RPMI7951 (cell line): ENCODE measurements at places on chromosomes 7 and 10. TPM values are rescaled to one million over a fixed set of nuclear protein-coding genes. Genes with fewer than 3 reads are reported as not detected.

GRCh38 chr10:124688386-124688785 is 55.8 kb downstream of the FAM53B start:
- DNase-seq: no peak

GRCh38 chr10:27345455-27345920 is 104.9 kb upstream of the ACBD5 start:
- no peak for DNase-seq

DNA sequence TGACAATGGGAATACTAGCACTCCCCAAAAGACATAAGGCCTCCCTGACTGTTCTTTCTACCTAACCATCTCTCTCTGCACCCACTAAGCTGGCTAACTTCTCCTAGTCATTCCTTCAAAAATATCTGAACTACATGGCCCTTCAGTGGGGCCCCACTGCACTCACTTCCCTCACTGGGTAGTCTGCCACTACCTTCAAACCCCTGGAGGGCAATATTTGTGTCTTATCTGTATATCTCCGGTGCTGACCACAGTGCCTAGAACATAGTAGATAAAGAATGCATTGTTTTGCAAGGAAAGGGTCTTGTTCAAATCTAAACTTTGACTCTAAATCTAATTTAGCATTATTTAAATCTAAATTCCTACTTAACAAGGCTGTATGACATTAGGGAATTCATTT is 44.3 kb downstream of the CACUL1 start:
- peak; percentile 36 for DNase-seq

DNA sequence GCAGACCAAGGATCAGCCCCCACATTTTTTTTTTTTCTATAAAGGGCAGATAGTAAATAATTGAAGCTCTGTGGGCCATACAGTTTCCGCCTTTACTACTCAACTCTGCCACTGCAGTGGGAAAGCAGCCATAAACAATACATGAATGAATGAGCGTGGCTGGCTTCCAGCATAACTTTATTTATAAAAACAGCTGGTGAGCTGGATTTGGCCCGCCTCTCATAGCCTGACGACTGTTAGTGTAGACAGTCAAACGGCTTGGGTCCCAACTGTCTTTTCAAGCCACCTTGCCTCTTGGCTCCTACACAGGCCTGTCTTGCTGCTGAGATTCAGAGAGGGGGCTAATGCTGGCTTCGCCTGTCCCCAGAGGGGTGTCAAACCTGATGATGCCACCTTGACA is 169.8 kb upstream of the GPR26 start:
- DNase-seq: no peak

- DNase-seq: no peak
Measured at GRCh38 chr10:114711176-114711868, 53.2 kb upstream of the ABLIM1 start.

GRCh38 chr7:29915481-29916215 is 74.0 kb downstream of the SCRN1 start:
- no peak for DNase-seq

DNA sequence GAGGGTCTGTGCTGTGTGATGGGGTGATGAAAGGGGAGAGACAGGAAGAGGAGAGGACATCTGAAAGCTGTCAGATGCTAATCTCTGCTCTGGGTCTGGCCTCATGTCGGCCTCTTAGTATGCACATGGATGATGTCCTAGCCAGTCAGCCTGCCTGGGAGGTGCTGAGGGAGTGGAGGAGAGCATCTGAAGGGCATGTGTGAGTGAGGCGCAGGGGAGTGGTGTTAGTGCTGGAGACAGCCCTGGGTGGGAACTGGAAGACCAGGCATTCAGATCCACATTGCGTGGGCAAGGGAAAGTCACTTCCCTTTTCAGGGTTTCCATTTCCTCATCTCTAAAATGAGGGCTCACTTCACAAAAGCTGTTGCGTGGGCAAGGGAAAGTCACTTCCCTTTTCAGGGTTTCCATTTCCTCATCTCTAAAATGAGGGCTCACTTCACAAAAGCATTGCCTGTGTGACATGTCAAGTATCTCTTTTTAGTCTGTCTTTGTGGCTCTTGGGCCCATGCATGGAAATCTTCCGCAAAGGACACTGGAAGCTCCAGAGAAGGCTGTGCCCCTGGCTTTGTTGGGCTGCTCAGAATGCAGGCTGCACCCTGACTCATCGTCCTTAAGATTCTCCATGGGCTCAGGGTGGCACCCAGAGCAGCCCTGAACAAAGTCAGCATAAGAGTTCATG is 10.0 kb downstream of the SFTPD start:
- no peak for DNase-seq

DNA sequence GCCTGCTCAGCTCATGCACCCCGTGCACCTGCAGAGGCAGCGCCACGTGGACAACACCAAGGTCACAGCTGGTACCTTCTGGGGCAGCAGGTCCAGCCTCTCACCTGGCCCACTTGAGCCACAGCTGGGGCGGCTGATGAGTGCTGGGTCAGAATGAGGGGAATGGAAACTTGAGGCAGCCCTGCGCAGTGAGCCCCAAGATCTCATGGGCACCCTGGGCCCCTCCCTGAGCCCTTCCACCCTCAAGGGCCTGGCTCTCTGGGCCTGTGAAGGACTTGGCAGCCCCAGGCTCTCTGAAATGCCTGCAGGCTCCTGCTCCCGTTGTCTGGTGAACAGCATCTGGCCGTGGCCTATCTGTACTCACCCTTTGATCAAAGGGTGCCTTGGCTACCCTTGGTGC is 112.7 kb downstream of the TCERG1L start:
- no peak for DNase-seq

DNA sequence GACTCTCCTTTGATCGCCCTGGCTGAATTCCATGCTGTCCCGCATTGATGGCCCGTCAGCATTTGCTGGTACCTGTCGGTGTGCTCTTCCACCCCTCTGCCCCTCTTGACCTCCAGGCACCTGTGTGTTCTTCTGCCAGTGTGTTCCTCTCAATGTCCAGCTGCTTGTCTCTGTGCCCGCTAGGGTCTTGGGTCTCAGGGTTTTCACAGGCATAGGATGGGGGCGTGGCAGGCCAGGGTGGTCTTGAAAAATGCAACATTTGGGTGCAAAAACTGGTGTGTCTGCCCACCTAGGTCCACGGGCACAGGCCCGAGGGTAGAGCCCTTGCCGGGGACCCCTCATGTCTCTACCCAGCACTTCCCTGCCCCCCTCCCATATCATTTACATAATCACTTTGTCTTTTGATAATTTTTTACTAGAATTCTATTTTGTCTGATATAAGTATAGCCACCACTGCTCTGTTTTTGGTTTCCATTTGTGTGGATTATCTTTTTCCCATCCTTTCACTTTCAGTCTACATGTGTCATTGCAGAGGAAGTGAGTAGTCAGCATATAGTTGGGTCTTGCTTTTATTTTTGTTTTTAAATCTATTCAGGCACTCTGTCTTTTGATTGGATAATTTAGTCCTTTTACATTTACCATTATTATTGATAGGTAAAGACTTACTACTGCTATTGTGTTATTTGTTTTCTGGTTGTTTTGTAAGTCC is 46.6 kb upstream of the ADRA2A start:
- DNase-seq: no peak

GRCh38 chr10:104894681-104895080 is 253.6 kb downstream of the SORCS3 start:
- no peak for DNase-seq

GRCh38 chr10:58311026-58311425 is 23.8 kb upstream of the UBE2D1 start:
- DNase-seq: no peak

DNA sequence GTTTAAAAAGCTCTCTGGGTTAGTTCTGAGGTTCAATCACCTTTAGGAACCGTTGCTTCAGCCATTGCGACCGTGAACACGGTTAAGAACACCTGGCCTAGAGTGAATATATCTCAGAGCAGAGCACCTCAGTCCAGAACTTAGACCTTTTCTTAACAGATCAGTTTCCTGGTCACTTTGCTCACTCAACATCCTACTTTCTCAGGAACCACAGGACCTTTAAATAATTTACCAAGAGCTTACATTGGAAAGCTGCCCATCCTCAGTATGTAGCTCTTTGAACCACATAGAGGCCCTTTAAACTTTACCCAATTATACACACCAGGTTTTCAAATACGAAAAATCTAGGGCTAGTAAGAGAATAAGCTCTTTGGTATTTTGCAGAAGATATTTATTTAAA is 153.2 kb downstream of the NRBF2 start:
- peak; percentile 7 for DNase-seq

DNA sequence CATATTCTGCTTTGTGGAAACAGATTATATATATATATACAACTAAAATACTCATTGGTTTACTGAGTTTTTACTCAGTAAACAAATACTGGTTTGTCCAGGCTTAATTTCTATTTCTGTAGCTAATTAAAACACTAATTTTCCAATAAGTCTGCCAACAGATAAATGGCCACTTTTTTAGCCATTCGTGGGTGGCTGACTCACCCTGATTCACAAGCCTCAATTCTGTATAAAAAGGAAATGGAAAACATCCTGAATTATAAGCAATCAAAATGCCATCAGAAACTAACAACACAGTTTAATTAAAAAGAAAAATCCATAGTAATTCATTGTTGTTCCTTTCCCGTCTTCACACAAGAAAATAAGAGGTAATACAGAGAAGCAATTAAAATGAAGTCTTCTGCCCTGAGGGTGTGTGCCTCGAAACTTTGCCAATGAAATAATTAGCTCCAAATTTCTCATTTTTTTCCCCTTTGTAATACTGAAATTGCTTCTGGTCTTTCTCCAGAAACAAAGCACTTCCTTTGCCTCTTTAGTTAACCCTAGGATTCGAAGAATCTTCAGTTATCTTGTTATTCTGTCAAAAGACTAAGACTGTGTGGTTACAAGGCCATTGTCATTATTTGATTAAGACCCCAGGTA is 118.7 kb upstream of the PTN start:
- DNase-seq: peak; percentile 63

- DNase-seq: peak; percentile 12
Measured at GRCh38 chr10:91745090-91745831, 53.0 kb upstream of the TNKS2 start.

Gene AGBL3
- total RNA-seq: 0.98 and 3.5 TPM in 2 replicates

Gene RADIL
- 0.20 TPM in 1 of 2 replicates, not detected in the other for total RNA-seq

Gene TMEM236
- 0.10 and 0.12 TPM in 2 replicates for total RNA-seq
